Fibroblast of skin of scalp (primary cell): ENCODE measurements at places on chromosomes 12 and 14.
A peak's percentile ranks its signal among the peaks of the same experiment; 100 is the strongest.

DNA sequence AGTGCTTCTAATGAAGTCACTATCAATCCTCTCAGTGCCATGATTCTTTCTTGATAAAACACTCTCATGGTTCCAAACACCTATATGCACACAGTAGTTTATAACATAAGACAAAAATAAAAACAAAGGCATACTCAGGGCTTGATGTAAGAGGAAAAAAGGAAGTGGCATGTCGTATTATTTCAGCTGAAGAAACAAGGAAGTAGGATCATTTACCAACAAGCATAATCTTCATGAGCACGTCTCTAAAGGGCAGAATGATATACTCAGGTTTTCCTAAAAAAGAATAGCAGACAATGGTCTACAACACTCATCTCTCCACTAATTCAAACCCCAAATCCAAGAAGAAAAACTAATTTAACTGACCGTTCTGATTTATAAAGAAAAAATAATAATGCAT lies 33.9 kb downstream of the NUMB start:
- DNase-seq, result no peak

DNA sequence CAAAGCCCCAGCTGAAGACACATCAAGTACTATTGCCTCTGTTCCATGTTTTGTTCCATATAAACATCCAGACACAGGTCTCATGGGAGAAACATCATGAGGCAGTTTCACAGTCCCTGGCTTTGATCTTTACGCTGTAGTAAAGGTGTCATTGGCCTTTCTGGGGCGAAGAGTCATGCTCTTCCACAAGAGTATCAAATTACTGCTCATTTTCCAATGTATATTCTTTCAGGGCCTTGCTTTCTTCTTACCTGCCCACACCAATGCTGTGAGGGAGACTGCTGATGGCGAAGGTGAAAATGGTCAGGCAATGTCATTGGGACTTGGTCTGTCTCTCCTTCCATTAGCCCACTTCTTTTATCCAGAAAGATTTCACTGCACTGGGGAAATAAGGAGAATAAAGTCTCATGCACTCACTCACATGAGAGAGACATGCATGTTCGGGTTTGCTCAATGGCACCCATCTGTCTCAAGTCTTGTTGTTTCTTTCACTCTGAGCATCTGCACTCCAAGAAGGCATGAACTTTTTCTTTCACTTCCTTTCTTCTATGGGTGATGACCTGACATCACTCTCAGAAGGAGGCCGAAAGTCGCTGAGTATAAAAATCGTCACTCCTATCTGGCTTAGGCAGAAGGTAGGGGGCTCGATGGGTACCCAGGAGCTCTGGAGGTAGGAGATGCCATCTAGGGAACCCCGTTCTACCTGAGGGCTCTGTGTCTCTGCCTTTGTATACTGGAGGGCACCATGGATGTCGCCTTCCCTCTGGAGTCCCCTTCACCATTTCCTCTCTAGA lies 1.3 kb upstream of the JDP2 start:
- DNase-seq, result no peak

- peak; percentile 6 for DNase-seq
Measured at GRCh38 chr12:70043490-70044138, 199.6 kb upstream of the CNOT2 start.

DNA sequence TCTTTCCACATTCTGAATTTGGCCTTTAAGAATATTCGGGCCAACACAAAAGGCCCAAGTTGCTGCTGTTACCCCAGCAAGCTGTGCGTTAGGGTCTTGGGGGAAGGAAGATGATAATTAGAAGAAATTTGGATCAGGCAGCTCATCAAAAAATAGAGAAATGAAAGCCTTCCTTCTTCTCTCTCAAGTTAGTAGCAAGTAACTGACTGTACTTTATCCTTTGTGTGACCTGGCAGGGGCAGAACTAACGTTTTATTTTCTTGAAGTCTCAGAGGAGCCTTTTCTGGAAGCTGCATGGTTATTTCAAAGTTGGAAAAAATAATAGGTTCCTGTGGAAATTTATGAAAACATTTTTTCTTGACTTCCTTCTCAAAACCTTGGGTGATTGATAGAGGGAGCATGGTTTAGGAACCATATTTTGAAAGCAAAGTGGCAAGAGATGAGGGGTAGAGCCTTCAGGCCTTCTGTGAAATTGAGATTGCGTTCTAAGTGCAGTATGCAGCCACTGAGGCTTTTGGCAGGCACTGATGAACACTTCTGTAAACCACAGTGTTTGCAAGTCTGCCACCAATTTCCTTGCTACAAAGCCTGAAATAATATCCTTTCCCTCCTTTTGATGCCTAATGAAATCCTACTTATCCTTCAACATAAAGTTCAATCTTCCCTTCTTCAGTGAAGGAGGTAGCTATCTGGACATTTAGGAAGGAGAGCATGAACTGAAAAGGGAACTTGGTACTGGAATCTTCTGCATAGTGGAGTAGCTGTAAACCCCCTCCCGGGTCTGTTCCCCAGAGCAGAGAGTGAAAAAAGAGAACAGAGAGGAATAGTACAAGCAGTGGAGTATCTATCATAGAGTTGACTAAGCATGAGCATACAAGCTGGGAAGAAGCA lies 123.2 kb downstream of the FGD4 start:
- peak; percentile 29 for DNase-seq

DNA sequence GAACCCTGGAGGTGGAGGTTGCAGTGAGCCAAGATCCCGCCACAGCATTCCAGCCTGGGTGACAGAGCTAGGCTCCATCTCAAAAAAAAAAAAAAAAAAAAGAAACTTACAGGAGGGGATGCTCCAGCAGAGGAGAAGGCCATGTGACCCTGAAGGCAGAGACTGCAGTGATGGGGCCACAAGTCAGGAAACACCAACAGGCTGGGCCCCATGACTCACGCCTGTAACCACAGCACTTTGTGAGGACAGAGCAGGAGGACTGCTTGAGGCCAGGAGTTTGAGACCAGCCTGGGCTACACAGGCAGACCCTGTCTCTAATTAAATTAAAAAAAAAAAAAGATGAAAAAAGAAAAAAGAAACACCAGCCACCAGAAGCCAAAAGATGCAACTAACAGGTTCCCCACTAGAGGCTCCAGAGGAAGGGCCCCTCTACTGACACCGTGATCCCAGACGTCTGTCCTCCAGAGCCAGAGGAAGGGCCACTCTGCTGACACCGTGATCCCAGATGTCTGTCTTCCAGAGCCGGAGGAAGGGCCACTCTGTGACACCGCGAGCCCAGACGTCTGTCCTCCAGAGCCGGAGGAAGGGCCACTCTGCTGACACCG lies 9.1 kb upstream of the GLT1D1 start:
- DNase-seq, result no peak

- no peak for DNase-seq
Measured at GRCh38 chr12:77429426-77429825, 364.1 kb upstream of the E2F7 start.

DNA sequence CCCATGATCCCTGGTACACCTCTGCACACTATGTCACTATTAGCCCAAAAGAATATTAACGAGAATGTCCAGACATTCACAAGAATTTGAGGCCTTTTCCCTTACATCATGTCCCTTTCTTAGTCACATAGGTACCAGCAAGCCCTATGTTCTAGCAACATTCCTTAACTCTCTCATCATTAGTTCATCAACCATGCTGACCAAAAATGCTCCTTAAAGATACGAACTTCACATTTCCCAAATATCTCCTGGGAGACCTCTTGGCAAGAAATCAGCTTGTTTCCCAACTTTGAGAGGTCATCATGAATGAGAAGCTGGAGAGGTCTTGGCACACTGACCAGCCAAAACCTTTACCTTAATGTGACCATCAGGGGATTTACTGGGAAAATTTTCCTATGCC lies 4.6 kb downstream of the SALL2 start:
- DNase-seq, result peak; percentile 63

- no peak for DNase-seq
Measured at GRCh38 chr14:106652494-106652893, 1126.1 kb downstream of the TMEM121 start.

DNA sequence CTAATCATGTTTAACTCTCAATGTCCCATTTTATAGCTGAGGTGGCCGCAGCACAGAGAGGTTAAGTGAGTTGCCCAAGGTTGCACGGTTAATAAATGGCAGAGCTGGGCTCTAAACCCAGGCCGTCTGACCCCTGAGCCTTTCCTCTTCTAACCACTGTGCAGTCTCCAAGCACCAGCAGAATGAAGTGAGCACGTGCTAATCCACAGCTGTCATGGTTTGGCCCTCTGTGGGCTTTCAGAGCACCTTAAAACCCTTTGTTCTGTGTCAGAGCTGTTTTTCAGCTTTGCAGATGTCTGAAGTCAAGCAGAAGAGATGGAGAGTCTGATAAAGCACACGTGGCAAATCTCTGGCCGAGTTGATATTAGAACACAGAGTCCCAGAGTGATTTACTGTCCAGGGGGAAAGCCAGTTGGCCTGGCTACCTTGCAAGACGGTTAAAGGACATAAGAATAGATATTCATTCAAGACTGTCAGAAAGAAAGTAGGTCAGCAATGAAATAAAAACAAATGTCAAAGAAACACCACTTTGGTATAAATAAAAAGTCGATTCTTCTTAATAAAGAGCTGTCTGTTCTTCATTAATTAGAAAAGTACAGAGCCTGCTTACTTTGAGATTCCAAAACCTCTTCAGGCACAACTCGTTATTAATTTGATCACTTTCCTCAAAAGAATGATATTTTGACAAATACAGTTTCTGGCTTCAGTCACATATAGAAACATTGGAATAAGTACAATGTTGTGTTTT lies 107.3 kb downstream of the CRADD start:
- DNase-seq, result no peak

GRCh38 chr12:103965255-103965589 lies 450 bp upstream of the TDG start:
- DNase-seq, result no peak

DNA sequence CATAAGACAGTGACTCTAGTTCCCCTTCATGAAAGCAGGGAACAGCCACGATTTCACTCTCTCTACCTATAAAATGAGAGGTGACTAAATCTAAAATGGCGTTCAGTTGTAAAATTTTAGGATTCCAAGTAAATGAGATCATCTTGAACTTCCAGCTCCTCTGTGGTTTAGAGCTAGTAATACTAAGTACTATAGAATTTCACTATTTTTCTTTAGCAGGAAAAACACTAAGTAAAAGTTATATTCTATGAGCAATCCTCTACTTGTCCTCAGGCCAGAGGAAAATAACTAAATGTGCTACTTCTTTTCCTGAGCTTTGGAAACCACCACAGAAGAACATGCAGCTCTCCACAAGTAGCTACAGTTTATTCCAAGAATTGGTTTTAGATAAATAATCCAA lies 55.6 kb downstream of the NIN start:
- DNase-seq, result peak; percentile 89

DNA sequence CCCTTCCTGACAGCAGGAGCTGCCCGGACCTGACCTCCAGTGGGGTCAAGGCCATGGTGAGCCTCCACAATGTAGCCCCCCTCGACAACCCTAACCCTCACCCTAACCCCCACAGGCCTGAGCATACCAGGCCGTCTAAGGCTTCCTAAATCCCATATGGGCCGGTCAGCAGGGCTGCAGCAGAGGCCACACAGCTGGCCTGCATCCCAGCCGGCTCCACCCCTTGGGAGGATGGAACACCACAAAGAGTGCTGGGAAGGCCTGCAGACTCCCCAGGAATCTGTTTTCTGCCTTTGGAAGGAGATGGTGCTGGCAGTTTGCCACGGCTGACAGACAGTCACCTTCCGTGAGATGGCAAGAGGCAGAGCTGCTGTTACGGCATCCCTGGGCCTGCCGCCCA lies 2.8 kb downstream of the TMEM179 start:
- peak; percentile 15 for DNase-seq

DNA sequence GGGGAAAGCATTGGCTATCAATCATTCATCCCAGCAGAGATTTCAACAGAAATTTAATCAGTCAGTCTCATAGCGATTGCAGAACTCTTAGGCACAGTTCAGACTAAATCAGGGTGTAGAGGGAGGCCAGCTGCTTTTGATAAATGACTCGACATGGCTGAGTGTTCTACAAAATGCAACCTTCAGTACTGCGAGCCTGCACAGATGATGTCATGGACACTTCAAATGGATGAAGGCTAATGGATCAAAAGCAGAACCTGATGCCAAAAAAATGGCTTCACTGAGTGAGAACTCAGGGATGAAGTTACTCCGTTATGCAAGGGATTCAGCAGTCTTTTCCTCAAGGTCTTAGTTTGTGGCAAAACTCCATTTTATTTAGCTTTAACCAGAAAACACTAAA lies 167.3 kb downstream of the DACT1 start:
- DNase-seq, result peak; percentile 62

DNA sequence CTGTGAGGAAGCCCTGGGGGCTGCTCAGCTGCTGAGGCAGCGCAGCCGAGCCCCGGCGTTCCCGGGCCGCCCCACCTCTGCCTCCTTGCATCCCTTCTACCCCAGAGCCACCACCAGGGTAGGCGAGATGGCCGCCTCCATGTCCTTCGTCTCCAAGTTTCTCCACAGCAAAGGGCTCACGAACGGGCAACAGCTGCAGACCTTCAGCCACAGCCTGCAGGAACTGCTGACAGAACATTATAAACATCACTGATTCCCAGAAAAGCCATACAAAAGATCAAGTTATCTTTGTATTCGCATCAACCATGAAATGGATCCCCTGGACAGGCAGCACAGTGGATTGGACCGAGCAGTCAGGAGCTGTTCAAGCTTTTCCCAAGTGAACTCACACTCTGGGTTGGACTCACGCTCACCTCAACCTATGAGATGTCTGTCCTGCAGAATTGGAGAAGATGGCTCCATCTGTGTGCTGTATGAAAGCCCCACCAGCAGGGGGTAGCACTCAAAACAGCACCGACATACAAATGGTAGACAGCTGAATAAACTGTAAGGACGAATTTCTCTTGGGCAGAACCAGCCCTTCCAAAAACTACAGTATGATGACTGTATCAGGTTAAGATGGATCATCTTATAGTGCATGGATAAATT lies 19.4 kb upstream of the A2M start:
- no peak for DNase-seq

DNA sequence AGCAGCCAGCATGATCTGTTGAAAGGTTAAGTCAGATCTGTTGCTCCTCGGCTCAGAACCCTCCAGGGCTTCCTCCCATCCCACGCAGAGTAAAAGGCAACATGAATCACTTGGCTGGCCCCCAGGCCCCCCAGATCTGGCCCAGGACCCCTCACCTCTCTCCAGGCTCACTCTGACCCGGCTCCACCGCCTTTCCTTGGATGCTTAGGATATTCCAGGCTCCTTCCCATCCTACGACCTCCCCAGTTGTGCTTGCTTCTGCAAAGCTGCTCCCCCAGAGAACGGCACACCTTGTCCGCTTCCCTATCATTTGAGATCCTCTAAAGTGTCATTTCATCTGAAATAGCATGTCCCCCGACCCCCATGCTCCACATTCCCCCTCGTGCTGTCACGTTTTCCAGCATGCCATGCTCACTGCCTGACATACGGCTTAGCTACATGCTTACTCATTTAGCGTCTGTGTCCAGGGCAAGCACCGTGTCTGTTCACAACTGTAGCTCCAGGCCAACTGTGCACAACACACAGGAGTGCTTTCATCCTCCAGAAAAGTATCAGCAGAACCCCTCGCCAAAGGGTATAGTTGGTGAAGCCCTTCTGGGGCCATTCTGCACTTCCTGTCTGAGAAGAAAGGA lies 33.6 kb upstream of the BDKRB2 start:
- no peak for DNase-seq

DNA sequence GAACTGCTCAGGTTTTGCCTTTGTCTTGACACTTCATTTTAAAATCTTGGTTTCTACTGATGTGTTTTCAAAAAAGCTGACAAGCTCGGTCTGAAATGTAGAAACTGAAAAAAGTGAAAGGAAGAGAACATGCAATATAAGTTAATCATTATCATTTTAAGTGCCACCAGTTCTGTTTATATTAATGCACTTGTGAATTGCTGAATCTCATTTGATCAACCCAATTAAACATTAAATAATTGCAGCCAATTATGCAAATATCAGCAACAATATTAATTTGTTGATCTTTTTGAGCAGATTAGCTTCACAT lies 133.8 kb downstream of the BCAT1 start:
- no peak for DNase-seq
